ENCODE measurements at places on chromosomes 2 and 18.

DNA sequence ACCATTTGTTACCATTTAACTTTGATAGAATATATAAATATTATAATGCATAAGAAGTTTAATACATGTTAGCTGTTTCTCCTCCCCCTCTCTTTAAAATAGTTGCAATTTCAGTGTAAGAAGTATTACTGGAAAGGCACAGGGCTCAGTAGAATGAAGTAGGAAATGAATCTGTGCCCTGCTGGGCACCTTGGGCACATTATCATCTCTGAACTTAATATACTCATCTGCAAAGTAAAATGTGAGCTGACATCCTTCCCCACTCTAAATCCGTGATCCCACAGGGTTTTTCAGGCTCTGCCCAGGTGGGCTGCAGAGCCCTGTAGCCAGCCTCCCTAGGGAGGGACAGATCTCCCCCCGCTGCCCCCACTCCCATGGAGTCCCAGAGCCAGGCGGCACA is 56.8 kb downstream of the DPP4 start:
- no peak for DNase-seq

- DNase-seq, result no peak
Measured at GRCh38 chr2:187655001-187655400, 100.8 kb upstream of the TFPI start.

DNA sequence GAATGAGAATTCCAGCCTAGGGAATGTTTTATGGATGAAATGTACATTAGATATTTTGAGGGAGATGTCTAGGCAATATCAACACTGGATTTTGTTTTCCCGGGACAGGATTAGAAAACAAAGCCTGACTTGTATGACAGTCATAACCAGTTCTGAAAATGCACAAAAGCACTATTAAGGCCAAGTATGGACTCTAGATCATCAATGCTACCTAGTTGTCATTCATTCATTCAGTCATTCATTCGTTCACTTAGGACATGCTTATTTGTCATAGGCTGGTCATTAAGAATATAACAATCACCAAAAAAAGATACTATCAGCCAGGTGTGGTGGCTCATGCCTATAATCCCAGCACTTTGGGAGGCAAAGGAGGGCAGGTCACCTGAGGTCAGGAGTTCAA is 511.2 kb downstream of the CMPK2 start:
- no peak for DNase-seq

DNA sequence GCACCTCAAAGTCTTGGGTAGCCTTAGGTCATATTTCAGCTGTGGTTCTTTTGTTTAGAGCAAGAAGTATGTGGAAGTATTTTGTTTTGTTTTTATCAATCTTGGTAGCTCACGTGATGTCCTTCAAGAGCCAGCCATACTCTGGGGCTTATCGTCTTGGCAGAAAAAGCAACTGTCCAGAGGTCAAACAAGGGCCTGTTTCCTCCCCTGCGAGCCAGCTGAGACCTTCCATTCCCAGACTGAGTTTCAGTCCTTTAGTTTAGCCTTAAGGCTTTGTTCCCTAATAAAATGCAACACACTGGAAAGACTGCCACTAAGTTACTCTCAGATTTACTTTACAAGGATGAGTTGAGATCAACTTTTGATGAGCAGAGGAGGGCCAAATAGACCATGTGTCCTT is 63.5 kb downstream of the TXNL1 start:
- DNase-seq, result no peak

DNA sequence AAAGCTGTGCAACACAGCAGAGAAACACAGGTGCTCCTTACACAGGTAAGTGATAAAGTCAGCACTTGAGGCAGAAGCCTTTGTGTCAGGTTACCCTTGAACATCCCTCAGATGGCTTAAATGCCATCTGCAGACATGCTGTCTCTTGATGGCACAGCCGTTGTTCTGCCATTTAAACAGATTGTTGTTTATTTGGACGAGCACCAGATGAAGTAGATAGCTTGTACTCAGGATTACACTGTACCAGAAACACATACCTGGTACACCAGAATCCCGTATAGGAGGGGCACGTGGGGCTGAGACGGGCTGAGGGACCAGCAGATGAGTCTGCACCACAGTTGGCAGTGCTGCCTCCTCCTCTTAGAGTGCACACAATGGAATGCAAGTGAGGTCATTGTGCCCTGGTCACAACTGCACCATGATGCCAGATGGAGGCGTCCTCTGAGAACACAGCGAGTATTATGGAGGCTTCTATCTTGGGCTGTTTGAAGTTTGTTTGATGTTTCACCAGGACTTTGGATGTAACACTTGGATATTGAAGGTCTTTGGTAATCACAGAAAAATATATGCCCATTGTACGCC is 143.0 kb downstream of the TANC1 start:
- DNase-seq, result no peak

DNA sequence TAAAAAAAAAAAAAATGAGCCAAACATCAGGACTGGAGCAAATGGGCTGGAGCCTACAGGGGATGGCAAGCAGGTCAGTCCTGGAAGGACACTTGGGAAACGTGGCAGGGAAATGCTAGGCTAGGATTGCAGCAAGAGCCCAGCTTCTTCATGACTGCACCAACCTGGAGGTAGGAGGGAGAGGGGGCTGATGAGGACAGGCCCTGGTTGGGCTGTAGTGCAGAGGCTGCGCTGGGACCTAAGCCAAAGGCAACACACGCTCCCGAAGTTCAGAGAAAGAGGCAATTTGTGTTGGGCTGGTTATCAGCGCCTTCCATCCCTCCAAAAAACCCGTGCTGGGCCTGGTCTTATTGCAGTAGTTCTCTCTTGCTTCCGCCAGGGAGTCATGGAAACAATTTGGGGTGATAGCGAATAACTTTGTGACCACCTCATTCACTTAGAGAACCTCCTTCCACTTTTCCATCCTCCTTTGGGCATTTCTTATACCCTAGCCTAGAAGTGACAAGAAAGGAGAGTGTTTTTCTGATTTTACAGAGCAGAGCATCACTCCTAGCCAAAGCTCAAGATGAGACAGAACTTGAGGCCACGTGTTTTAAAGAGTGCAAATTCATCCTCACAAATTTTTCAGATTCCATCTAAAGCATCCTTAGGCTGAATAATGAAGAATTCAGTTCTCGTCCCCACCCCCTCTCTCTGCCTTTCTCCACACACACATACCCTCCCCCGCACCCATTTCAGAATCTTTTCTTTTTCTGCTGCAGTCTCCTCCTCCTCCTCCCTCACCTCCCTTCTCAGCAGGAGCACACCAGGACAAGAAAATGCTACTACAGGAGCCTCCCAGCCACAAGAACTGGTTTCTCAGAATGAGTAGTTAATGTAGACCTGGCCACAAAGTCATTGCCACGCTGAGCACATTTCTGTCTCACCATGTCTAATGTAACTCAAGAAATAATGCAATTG is 82.5 kb upstream of the STPG4 start:
- DNase-seq, result no peak

- DNase-seq, result no peak
Measured at GRCh38 chr18:40013001-40013609, 1941.9 kb upstream of the PIK3C3 start.

DNA sequence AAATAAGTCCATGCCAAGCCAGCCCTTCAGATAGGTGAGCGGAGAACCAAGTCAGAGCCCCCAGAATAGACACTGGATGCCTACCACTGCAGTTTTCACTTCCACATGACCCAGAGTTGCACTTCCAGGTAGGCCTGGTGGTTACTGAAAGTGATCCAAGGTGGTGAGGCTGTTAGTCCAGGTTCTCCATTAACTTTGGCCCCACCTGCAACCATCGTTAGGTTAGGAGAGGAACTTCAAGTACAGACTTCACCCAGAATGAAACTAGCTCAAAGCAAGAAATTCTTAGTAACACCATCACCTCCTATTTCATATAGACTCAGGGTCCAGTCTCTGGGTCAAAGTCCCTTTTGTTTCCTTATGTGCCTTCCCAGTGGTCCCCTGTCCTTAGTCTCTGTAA is 293.1 kb upstream of the ID2 start:
- DNase-seq, result no peak

Measured in spinal cord (tissue), 10 donors.